ENCODE measurements at places on chromosomes 5 and 9.

- no peak for DNase-seq
These were observed 47.8 kb downstream of the S1PR3 start for GRCh38 chr9:89039104-89039465.

GRCh38 chr5:117102591-117102990 lies 528.0 kb upstream of the SEMA6A start:
- no peak for DNase-seq

GRCh38 chr9:121837113-121837961 lies 185.9 kb downstream of the DAB2IP start:
- no peak for DNase-seq

GRCh38 chr5:180128671-180129261 lies 57.2 kb upstream of the RNF130 start:
- DNase-seq = no peak

- DNase-seq = no peak
These were observed 260.1 kb upstream of the SLC24A2 start for GRCh38 chr9:20048985-20049384.

- no peak for DNase-seq
These were observed 3.6 kb downstream of the IQGAP2 start for GRCh38 chr5:76406673-76407072.

DNA sequence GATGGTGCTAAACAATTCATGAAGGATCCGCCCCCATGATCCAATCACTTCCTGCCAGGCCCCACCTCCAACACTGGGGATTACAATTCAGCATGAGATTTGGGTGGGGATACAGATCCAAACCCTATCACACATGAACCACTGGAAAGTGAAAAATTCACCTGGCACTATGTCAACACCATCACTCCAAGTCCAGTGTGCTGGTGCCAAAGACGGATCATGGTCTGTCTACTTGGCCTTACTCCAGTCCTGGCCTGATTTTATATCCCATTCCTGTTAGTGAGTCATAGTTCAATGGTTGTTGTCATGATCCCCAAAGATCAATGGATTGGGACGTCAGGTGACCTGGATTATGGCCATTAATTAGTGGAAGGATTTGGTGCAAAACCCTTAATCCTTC lies 147.4 kb upstream of the RPS23 start:
- no peak for DNase-seq

- no peak for DNase-seq
These were observed 102.4 kb upstream of the OTULINL start for GRCh38 chr5:14479143-14479696.

- no peak for DNase-seq
These were observed 15.1 kb downstream of the GPSM1 start for GRCh38 chr9:136342181-136343120.

GRCh38 chr5:176733406-176734262 lies 76.7 kb upstream of the UNC5A start:
- no peak for DNase-seq

GRCh38 chr5:151262532-151262931 lies 9.5 kb downstream of the GM2A start:
- DNase-seq = no peak

All from skeletal muscle cell (primary cell).